ENCODE measurements at places on chromosomes 1 and 21.

DNA sequence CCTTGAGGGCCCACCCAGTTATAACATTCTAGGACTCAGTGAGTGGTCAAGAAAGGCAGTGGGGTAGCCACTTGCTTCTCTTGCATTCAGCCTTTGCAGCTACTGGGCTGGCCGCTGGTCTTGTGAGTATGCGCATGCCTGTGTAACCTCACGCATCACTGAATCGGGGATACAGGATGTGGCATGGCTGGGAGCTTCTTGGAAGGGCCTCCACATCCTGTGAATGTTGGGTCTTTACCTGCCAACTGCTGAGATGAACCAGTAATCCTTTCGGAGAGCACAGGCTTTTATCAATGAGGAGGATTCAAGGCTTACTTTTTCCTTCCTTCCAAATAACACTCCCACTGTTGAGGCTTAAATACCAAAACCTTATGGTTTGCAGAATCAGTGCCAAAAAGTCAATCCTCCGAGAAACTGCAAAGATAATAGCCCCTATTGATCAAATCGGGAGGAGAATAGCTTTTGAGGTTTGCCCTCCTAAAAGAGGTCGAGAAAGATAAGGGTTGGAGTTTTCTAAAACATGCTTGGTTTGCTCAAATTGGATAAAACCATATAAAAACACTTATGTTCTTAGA, 198.9 kb upstream of the UBE2U start:
- no peak for DNase-seq

GRCh38 chr1:166905136-166905535, 29.1 kb upstream of the TADA1 start:
- DNase-seq, result no peak

DNA sequence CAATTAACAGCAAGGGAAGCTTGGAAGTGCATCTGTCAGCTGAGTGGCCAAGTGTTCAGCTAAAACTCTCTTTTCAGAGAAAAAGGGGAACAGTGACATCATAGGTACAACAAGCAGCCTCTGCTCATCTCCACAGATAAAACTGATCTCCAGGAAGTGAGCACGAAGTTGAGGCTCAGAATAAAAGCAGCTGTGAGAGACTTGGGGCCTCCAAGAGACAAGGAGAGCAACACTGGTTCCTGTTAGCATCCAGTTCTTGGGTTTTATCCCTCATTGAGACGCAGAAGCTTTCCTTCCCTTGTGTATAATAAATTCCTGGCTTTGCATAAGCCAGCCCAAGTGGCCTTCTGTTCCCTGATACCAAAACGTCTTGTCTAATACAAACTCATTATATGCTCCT, 20.0 kb upstream of the CNN3 start:
- DNase-seq, result no peak

- no peak for DNase-seq
Measured at GRCh38 chr1:203353486-203353885, 2.6 kb upstream of the FMOD start.

- no peak for DNase-seq
Measured at GRCh38 chr1:6245869-6246496, 2.0 kb downstream of the HES3 start.

Data from stimulated activated CD4-positive, alpha-beta T cell treated with anti-CD3 and anti-CD28 coated beads, Interleukin-1b, Interleukin-23, amount 100 ng/mL, for 1 hour (primary cell).